NCI-H2171 treated with DMSO at 0.1 percent for 48 hours (cell line): ENCODE measurements at places on chromosomes 2 and 18.
A peak's percentile ranks its signal among the peaks of the same experiment; 100 is the strongest.

DNA sequence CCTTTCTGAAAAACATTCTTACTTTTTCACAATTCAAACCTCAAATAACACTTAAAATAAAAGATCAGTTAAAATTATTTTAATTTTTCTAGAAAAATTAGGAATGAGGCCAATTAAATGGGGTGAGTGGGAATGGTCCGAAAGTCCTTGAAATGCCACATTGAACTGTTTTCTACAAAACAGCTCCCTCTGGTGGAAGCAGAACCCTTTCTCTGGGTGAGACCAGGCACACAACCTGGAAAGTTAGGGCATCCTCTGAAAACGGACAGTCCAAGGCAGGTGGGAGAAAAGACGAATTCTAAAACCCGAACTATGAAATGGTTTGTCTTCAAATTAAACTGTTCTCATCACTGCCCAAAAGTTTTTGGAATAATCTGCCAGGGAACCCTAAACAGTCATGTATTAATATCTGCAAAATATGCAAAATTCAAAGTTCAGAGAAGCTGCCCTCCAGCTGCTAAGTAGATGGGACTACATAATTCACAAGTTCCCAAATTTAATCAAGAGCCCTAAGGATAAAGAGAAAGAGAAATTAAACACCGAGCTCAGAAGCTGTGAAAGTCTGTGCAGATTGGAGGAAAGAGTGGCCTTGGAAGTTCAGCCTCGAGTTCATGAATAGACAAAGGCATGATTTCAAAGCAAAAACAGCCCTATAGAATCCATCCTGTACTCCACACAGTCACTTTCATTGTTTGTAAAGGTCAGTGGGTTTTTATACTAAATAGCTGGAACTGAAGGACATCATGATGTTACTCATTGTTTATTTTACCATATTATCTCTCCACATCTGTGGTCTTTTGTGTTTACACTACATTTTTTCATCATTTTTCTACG is 108.3 kb downstream of the PIEZO2 start:
- peak; percentile 33 for DNase-seq

DNA sequence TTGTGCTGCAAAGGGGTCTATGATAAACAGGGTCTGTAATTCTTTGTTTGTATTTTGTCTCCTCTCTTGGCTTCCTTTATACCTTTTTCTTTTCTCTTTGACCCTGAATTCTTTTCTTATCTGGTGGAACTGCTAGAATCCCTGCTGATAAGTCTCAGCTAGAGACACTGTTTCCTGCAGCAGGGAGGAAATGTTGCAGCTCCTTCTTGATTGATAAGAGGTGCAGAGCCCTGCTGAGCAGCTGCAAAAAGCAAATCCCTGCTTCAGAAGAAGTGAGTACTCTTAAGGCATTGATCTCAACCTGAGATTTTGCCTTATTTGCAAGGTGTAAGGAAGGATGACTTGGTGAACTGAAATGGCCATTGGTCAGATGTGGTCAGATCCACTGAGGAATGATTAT is 167.8 kb downstream of the NUP35 start:
- no peak for DNase-seq

DNA sequence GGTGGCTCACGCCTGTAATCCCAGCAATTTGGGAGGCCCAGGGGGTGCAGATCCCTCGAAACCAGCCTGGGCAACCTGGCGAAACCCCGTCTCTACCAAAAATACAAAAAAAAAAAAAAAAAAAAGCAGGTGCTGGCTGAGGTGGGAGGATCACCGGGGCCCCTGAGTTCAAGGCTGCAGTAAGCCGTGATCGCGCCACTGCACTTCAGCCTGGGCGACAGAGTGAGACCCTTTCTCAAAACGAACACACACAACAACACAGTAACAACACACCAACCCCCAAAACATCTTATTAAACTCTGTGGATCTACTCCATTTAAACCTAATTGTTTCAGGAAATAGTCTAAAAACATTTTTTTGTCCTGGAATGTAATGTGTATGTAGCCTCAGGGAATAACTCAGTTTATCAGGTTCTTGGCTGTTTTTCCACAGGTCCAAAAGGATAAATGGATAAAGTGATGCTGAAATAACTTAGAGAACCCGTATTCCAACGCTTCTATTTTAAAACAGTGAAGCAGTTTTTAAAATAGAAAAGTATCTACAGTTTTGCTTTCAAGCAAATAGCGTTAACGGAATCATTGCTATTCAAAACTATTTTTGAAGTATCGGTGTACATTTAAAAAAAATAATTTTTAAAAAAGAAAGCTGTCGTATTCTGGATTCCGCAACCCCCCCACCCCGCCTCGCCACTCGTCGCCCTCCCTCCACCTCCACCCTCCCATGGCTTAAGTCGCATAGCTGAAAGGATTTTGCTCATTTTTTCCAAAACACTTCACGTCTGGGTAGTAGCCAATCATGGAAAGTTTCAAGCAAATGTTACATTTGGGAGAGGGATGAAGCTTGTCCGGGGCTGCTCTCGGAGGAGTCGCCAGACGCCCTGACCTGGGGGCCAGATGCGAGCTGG is 895 bp upstream of the GLS start:
- peak; percentile 49 for DNase-seq

GRCh38 chr2:11870584-11870983 is 124.2 kb downstream of the LPIN1 start:
- no peak for DNase-seq

DNA sequence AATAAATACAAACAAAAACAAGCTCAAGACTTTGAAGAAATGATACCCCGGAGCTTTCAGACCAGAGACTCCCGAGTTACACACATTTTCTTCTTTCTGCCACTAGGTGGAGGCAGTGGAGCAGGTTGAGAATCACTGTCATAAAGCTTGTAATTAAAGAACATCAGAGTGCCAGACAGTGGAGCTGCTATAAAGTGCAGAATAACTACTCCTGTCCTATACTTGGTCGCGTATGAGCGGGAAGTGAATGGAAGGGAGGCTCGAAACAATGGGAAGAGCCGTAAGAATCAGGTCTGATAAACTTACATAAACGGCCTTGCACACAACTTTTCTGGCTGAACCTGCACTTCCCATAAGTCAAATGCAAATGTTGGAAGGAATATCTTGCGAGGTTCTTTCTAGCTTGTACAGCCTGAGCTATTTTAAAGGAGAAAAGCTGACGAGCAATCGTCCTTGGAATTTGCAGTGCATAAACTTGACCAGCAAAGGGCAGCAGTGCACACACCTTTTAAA is 189.0 kb downstream of the RPIA start:
- peak; percentile 57 for DNase-seq

GRCh38 chr2:131646669-131647297 is 119.1 kb downstream of the CCDC74A start:
- DNase-seq, result no peak

DNA sequence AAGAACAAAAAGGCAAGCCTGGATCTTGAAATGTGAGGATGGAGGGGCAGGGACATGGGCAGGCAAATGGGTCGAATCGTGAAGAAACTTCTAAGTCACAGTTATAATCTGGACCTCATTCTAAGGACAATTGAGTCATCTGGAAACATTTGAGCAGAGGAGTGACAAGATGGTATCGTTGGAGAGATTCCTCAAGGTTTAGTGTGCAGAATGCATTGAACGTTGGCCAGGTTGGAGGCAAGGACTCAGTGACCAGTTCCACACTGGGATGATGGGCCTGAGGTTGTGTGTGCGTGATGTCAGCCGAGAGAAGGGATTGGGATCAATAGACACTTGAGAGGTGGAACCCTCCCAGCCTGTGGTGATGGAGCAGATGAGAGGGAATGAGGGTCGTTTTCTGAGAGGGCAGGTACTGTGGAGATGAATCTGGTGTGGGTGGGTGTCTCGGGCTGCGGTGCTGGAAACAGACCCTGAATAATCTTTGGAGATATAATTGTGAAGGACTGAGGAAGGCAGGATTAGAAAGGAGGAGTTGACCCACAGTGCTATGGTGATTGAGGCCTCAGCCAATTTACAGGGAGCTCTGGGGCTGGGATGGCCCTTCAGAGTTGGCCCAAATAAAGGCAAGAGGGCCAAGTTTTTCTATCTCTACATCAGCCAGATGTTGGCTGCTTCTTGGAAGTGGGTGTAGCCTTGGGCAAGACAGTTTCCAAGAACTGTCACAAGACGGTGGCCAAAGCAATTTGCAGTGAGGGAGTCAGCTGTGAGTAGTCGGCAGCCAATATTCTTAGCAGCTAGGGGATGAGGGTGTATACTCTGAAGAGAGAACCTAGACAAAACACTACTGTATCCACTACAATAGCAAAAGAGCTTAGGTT is 5.8 kb upstream of the ZNF532 start:
- DNase-seq, result no peak

GRCh38 chr2:156456616-156457015 is 20.4 kb downstream of the GPD2 start:
- no peak for DNase-seq

- DNase-seq, result no peak
Observed at GRCh38 chr2:96882230-96882629, 12.3 kb upstream of the SEMA4C start.

DNA sequence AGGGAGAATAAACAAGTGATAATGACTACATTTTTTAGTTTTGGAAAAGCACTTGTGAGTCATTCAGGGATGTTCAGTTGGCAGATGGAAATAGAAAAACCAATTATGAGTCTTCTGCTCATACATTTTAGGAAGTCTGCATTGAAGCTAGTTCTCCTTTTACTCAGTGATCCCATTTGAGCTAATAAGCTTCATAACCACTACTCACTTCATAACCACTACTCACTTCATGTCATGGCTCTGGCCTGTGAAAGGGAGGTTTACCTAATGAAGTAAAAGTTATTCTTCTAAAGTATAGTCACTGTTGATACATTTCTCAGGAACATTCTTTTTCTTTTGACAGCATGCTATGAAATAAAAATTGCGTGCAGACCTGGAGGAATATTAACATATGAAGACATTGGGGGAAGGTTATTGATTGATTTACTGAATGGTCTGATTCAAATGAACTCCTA is 948.7 kb downstream of the TSN start:
- DNase-seq, result no peak

- DNase-seq, result peak; percentile 74
Observed at GRCh38 chr2:129277585-129277981, 701.9 kb upstream of the RAB6C start.

DNA sequence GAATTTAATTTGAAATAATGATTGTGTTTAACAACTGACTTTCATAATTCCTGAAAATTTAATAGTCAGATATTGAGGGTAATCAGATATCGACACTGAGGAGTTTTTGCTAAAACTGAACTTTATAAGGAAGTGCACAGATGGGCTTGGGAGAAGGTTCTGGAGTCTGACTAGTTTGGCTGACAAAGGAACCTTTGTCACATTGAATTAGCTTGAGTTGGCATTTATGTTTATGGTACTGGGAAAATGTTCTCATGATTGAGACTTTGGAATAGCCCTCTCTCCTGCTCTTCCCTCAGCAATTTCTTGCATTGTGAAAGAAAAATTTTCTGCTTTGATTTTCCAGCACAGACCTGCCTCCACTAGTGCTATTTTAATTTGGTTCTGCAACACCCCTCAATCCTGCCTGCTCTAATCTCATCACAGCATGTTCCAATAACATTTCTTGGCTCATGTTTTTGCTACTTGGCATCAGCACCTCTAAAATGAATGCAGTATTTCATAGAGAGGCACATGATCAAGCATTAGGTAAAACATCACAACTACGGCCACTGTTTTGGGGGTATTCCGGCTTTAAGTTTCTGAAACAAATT is 133.9 kb upstream of the FSHR start:
- no peak for DNase-seq

- no peak for DNase-seq
Observed at GRCh38 chr2:201833781-201834180, 27.4 kb downstream of the CDK15 start.

DNA sequence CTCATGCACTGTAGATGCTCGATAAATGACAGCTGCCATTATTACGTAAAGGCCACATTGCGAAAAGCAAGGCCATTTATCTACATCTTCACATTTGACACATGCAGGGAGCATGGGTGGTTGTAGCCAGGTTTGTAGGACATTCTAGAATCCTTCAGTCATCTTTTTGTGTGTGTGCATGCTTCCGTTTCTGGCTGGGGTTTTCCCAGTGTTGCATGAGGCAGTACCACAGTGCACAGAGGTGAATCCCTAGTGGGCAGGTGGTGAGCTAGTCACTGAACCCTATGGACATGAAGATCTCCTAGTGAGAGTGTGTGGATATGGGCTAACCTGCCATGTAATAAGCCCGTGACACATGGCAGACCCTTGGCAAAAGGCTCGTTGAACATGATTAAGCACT is 151.8 kb upstream of the SLC14A2 start:
- no peak for DNase-seq

DNA sequence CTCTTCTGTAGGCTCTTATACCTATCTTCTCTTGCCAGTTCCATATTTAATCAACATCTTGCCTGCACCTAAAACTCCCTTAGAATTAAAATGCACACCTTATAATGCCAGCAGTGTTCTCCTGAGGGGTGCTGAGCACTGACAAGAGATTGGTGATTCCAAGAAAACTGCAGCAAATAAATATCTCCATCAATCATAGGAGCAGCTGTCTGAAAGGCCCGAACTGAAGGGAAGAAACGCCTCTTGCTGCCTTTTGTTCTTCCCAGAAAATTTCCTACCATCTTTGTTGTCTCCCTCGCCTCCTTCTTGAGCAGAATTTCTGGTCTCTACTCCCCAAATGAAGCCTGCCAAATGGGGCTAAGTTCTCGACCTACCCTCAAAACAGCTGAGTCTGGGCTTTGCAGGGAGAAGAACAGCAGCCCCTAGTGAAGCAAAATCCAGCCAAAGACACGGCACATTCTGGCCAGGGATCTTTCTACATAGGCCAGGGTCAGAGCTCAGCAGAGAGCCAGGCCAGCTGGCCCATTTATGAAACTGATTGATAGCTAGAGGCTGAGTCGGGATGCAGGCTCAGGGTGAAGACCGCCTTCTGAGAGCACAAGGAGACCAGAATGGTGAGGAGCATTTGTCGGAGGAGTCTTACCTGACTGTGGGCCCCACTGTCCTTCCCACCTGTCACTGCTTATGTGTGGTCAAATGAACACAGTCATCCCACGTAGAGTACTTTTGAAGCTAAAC is 20.4 kb upstream of the TMEM247 start:
- no peak for DNase-seq

DNA sequence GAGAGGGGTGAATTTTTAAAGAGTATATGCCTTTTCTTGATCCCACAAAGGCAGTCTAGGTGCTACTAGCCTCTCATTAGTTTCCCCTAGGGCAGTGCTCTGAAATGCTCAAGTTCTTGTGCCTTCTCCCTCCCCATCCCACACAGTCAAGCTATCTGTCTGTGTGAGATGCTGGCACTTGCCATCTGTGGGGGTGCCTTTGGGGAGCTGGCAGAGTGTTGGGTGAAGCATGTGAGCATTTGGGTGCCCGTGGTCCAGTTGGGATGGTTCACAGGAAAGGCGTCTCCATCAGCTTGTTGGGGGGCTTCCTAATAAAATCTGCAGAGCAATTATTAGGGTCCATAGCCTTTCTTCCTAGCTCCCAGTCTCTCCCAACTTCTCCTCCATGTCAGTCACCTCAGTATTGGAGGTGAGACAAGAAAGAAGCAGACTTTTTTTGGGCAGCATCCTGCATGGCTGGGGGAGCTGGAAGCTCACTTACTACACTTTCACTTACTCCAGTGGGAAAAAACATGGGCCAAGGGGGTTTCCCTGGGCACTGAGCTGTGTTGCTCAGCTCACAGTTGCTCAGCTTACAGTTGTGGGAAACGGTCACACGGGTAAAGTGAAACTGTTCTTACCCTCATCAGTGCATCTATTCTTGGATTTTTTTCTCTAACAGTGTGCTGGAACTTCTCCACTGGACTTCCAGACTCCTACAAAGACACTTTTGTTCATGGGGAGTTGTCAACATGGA is 29.3 kb downstream of the COLEC11 start:
- no peak for DNase-seq
